ENCODE measurements at places on chromosomes 2 and 18.

GRCh38 chr2:43054367-43054766 is 172.0 kb downstream of the ZFP36L2 start:
- no peak for DNase-seq

- no peak for DNase-seq
Measured at GRCh38 chr18:36298126-36298741, 721 bp downstream of the FHOD3 start.

- DNase-seq = no peak
Measured at GRCh38 chr2:135893374-135893794, 17.1 kb upstream of the MCM6 start.

- no peak for DNase-seq
Measured at GRCh38 chr18:51077217-51077616, 47.2 kb downstream of the SMAD4 start.

- no peak for DNase-seq
Measured at GRCh38 chr18:49854681-49855080, 41.3 kb upstream of the ACAA2 start.

- DNase-seq = no peak
Measured at GRCh38 chr2:42865884-42866881, 73.8 kb upstream of the HAAO start.

DNA sequence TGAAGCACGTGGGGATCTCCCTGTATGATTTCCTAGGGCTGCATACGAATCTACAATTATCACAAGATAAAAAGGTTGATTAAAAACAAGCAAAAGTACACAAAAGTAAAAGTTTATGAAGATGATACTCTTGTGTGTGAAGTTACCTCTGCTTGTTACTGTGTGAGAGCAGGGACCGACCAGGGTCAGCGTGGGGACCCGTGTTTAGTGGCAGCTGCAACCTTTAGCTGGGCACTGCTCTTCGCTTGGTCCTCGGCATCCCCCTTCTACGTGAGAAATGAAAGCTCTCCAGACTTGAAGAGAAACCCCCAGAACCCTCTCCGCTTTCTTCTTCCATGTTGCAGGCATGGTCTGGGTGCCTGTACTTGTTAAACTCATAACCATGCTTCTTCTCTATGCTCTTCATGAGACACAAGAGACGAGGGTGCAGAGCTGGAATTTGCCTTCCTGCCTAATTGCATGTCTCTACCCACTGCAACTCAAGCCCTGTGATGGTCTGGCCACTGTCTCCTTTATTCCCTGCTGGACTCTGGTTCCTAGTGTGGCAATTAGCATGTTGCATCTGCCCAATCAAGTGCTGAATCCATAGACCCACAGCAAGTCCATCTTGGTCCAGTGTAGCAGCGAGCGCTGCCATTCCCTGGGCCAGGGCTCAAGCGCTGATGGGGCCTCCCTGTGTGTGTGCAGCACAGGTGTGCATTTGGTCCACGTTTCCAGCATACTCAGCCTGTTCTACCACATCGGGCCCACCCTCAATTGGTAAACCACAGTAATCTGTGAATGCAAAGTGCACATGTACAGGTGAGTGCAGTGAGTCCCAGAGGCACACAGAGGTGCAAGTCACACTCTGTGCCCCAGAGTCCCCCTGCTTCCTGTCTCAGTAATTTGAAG is 88.5 kb downstream of the TWIST2 start:
- no peak for DNase-seq

GRCh38 chr2:176669398-176670174 is 400.3 kb downstream of the MTX2 start:
- no peak for DNase-seq

GRCh38 chr2:181157326-181157725 is 176.9 kb downstream of the UBE2E3 start:
- DNase-seq = no peak

GRCh38 chr18:48095726-48096125 is 165.3 kb upstream of the SMAD2 start:
- no peak for DNase-seq

- DNase-seq = no peak
Measured at GRCh38 chr2:136858656-136859055, 93.3 kb downstream of the THSD7B start.

GRCh38 chr2:65062843-65063825 is 6.9 kb downstream of the CEP68 start:
- no peak for DNase-seq

DNA sequence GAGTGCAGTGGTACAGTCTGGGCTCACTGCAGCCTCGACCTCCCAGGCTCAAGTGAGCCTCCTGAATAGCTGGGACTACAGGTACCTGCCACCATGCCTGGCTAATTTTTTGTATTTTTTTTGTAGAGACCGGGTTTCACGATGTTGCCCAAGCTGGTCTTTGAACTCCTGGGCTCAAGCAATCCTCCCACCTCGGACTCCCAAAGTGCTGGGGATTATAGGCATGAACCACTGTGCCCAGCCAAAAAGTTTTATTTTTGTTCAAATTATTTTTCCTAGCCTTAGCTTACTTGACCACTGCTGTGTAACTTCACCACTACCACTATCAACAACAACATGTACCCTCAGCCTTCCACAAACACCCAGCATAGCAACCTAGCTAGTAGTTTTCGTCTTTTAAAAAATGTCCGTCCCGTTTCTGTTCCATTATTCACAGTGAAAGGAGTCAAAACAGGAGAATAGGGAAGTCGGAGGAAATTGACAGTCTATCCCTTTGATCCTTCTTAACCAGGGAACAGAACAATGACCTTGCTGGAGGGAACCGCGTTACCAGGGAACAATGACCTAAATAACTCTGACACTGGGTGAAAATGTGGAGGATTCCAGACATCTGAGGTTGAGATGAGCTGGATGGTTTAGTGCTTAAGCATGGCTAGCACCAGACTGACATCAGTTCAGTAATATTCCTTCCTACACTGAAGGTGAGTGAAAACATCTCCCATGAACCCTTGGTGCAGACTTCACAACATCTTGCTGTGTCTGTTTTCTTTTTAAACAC is 69.2 kb upstream of the ARL4C start:
- no peak for DNase-seq

DNA sequence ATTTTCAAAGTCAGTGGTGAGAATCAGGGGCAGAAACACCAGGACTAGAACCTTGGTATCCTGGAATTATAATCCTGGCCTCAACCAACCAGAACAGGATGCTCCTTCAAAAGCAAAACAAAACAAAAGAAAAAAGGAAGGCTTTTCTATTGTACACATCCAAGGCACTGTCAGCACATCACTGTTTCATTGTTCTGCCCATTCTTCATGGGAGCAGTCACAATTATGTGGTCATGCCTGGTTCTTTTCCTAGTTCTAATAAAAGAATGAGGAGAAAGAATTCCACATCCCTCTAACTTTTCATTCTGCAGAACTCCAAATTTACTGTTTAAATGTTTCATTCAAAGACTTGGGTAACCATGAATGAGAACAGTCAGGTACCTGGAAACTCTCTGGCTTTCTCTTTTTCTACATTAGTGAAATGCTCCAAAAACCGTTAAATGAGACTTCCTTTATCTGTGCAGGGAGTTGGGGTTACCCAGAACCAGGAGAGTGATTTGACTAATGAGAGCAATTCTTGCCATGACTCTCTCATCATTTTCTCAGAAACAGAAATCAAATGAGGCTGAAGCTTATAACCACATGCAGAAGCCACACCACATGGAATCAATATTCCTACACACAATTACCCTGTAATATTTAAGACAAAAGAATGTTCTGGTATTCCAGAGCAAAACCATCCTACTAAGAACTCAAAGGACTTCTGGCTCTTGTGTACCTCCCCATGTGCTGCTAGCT is 110.9 kb upstream of the CCDC150 start:
- no peak for DNase-seq

- no peak for DNase-seq
Measured at GRCh38 chr2:210561475-210561874, 5.1 kb downstream of the CPS1 start.

- DNase-seq = no peak
Measured at GRCh38 chr2:157741819-157742484, 113.3 kb upstream of the ACVR1C start.

DNA sequence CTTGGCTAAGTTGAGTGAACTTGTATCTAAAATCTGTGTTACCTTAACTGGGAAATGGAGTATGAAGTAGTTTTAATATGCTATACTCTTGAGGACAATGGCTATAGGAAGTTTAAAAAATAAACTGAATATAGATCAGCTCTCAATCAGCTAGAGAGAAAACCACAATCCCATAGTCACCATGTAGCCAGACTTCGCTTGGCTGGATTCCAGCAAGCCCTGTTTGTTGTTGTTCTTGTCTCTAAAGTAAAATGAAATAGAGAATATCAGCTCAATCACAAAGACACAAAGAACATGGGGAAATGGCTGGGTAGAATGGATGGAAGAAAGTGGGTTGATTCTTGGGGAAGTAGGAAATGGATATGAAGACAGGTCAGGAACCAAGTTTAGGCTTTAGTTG is 234.9 kb downstream of the PHLPP1 start:
- no peak for DNase-seq

DNA sequence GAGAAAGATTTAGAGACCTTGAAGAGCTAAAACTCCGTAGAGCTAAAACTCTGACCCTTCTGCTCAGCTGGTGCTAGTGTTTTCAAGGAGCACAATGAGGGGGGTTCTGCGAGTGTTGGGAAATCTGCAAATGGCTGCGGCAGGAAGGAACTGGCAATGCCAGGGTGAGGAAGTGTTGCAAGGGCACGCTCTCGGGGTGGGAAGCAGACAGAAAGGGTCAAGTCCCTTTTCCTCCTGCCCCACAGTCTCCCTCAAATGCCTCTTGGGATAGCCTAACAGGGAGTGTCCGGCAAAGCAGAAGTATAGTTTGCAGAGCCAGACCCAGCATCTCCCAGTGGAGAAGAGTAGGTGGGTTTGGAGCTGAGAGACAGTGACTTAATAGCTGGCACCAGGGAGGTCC is 60.5 kb downstream of the NCAPH start:
- DNase-seq = no peak

GRCh38 chr2:224983712-224984554 is 58.3 kb downstream of the DOCK10 start:
- no peak for DNase-seq

GRCh38 chr2:15591373-15591691 is 336 bp upstream of the DDX1 start:
- no peak for DNase-seq

- no peak for DNase-seq
Measured at GRCh38 chr2:160469164-160469563, 24.4 kb downstream of the RBMS1 start.

GRCh38 chr18:35581898-35582641 is 530 bp downstream of the GALNT1 start:
- DNase-seq = no peak

- DNase-seq = no peak
Measured at GRCh38 chr2:168138901-168139300, 108.5 kb downstream of the STK39 start.

DNA sequence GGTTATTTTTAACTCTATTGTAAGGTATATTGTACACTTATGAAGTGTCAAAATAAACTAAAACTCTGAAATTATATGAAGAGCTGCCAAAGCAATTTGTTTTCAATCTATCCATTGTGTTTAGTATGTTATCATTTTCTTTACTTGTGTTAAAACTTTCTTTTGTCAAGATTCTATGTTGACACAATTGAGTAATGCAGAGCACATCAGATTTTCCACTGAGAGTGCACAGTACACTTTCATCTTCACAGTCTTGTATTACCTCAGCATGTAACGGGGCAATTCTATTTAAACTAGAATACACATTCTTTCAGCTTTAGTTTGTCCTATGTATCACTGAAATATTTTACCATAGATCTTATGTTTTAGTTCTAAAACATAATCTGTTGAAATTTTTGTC is 304.4 kb upstream of the ZC3H15 start:
- no peak for DNase-seq

DNA sequence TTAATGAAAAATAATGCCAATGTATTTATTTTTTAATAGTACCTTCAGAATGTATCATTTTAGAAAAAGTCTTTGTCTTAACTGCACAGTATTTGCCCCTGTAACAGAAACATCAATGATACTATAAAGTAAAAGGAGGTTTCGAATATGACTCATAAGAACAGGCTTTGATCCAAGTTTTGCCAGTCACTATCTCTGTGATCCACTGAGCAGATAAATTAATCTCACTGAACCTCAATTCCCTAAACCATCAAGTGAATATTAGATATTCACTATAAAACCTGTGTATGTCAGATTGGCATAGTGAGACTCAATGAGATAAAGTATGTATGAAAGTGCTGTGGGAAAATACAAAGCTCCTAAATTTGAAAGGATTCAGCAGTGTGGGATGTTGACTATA is 292.1 kb downstream of the EXOC6B start:
- no peak for DNase-seq

DNA sequence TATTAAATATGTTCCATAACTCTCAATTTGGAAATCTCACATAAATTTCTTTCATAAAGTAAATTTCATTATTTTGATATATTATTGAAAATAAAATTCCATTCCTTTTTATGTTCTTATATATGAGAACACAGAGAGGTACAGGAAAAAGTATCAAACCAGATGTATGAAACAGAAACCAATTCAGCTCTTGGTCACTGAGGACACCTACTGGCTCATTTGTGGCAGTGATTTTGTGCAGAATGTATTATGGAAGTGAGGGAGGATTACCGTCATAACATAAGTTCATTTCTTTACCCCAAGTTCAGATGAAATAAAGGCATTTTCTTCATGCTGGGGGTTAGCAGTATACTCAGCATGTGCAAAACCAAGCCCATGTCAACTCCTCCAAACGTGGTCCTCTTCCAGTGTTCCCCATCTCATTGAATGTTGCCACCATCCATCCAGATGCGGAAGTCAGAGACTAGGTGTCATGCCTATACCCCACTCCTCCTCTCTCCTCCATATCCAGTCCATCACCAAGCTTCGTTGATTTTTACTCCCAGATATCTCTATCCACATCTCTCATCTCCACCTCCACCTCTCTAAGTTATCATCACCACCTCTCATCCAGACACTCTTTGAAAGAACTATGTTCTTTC is 41.7 kb upstream of the MALL start:
- DNase-seq = no peak

DNA sequence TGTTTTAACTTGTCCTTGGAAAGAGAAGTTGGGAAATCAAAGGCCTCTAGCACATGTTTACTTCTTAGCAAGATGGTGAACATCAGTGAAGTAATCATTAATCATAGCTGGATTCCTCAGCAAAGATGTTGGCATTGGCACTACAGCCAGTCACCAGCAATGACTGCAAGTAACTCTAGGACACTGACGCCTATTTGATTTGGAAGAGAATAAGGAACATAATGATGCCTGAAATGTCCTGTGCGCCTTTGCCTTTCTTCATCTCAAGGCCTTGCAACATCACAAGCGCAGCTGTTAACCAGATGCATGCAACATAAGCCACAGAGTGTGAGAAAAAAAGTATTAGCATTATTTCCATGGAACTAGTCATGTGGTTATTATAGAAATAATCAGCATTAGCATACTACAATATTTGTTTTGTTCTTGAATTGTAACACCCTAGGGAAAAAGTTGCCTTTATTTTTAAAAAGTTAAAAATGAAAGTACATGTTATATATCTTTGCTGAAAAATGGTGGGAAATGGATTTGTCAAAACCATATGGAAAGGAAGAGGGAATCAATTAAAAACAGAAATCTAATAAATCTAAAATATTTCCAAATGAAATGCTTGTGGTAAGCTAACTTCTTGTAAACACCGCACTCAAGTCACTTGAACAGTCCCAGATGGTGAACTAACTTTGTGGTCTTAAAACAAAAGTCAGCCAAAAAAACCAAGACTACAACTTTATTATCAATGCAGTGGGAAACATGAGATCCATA is 55.6 kb downstream of the THADA start:
- DNase-seq = no peak

GRCh38 chr18:30682672-30683071 is 359.9 kb downstream of the DSC3 start:
- no peak for DNase-seq
